Nucleus accumbens (tissue), 56 donors: ENCODE measurements at places on chromosomes 11 and 22.

DNA sequence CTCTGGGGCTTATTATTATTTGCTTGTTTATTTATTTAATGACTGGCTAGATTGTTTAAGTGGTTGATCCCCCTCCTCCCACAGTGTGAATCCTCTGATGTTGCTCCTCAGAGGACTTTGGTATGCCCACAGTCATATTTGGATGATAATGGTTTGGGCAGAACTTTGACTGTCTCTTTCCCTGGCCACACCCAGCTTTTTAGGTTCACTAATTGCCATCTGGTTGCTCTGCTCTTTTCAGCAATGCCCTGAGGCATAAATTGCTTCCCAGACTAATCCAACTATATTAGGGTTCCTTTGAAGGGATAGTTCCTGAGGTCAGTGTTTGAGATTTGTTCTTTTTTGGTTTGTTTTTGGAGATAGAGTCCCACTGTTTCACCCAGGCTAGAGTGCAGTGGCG, 99.3 kb upstream of the RRM1 start:
- no peak for DNase-seq

DNA sequence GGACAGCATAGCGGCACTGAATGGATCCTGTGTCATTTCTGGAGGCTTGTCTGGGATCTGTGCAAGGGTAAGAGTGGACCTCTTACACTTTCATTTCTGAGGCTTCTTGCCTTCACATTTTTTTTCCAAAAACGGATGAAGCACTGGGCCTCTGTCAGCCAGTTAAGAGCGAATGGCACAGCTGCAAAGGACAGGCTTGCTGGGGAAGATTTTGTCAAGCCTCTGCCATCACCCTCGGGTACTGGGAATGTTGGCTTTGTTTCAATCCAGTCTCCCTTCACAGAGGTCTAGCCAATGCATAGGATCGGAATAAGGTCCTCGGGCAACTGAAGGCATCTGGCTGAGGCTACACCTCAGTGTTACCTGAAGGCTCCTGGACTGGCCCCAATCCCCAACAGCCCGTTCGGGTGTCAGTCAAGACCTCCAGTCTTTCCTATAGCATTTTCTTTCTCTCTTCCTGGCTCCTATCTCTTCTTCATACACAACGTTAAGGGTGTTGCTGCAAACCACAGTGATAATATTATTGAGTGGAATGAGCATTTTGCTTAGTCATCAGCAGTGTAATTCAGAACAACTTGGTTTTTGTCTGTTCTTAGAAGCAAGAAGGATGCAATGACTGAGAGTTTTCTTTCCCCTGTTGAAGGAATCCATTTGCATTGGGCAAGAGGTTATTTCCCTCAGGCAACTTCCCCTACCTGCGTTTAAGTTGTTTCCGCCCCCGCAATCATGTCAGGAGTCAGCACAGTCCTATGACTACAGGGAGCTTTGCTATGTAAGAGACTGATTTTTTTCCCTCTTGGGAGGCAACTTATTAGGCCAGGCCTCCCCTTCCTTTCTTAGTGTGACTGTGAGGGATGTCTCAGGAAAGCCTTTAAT, 22.8 kb downstream of the NPAT start:
- no peak for DNase-seq

- DNase-seq = no peak
Observed at GRCh38 chr11:91906871-91907624, 317.6 kb upstream of the FAT3 start.

DNA sequence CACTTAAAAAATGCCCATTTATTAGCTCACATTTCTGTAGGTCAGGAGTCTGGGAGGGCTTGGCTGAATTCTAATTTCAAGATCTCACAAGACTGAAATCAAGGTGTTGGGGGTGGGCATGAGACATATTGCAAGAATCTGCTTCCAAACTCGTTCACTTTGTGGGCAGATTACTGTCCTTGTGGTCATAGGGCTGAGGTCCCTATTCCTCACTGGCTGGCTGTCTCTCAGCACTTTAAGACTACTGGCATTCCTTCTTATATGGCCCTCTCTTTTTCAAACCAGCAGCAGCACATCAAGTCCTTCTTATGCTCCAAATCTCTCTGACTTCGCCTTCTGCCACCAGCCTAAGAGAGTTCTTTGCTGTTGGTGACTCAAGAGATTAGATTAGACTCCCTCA, 27.8 kb upstream of the MYOD1 start:
- no peak for DNase-seq

DNA sequence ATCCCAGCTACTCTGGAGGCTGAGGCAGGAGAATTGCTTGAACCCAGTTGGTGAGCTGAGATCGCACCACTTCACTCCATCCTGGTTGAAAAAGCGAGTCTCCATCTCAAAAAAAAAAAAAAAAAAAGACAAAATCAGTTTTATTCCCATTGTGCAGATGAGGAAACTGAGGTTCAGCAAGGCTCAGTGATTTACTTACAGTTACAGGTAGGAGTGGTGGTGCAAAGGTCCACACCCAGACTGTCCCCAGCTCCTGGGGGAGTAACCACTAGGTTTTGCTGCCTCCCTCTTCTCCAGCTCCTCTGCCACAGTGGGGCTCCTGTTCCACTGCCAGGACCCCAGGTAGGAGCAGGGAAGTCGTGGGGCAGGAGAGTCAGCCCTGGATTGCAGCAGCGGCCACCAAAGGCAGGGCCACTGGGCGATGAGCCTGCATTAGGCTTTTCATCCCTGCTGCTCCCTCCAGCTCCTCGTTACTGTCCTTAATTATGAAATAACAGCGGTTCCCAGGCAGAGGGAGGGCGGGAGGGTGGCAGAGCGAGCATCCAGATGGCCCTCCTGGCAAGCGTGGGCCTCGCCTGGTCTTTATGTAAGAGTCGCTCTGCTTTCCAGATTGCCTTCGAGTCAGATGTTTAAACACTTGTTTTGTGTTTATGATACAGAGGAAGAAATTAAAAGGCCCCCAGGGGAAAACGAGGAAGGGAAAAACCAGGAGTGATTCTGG, 15.5 kb upstream of the RASD2 start:
- no peak for DNase-seq

GRCh38 chr11:26558190-26558589, 13.9 kb downstream of the MUC15 start:
- no peak for DNase-seq

DNA sequence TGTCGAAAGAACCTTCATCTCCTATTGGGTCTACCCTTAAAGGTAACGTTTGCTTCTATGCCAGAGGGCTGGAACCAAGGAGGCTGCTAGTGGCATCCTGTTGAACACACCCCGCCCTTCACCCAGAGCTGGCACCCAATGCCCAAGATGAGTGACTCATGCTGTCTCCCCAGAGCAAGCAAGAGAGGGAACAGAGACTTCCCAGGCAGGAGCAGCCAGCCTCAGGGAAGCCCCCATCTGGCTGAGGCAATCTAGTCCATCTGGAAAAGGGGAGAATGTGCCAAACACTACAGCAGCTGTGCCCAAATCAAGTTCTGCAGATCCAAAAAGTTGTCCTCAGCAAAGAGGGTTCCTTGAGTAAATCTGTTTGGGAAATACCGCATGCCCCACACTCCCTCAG, 91.9 kb upstream of the TP53I11 start:
- no peak for DNase-seq

DNA sequence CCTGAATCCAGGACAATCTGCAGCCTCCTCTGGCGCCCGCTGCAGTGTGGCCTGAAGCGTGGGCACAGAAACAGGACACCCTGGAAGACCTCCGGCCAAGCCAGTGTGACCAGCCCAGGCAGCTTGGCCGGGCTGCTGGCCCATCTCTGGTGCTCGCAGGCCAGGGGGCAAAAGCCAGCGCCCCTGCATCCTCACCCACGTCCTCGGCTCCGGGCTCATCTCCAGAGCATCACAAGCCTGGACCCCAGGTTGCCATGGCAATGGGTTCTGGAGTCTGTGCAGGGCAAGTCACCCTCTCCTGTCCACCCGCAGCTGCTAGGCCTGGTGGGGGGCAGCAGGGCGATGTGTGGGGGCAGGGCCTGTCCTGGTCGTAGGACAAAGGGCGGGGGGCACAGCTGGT, 9.3 kb upstream of the PDGFB start:
- no peak for DNase-seq

DNA sequence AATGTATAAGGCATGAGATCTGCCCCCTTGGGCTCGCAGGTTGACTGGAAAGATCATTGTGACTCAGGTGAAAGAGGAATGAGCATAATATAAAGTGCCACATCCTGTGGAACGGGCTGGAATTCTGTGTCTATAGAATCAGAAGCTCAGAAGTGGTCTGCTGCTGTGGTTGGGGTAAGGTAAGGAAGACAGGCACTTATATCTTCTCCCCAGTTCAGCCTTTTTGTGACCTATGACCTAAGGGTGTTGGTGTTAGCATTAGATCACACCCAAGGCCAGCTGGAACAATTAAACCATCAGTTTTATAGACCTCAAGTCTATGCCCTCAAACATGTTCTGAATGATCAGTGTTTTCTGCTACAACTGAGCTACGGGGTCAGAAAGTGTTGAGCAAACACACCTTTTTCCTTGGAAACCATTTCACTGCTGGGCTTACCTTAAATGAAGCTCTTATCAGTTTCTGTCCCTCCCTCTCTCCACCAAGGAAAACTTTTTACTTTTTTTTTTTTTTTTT, 15.7 kb upstream of the POU2AF3 start:
- DNase-seq = no peak

DNA sequence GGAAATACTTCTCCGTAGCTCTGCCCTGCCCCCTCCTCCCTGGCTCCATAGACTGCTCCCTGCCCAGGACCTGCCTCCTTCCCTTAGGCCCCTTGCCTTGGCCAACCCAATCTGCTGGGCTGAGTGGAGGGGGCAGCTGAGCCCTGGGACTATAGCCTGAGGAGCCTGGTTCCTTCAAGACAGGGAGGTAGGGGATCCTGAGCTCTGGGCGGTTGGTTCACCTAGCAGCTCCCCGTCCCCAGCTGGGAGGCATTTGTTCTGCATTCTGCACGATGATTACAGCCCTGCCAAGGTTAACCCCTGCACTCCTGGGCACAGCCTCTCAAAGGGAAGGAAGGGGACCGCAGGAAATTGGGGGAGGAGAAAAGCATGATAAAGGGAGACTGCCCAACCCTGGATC, 3.6 kb upstream of the CDC42EP1 start:
- no peak for DNase-seq

GRCh38 chr22:25656724-25657123, 85.3 kb upstream of the MYO18B start:
- DNase-seq = no peak

GRCh38 chr11:109845437-109845836, 247.8 kb upstream of the ZC3H12C start:
- DNase-seq = no peak
